Fibroblast of the conjunctiva (primary cell): ENCODE measurements at places on chromosomes 7 and 10.
A peak's percentile ranks its signal among the peaks of the same experiment; 100 is the strongest.

GRCh38 chr7:158702944-158703343 lies 1.7 kb downstream of the NCAPG2 start:
- DNase-seq: no peak

GRCh38 chr7:95687759-95688343 lies 84.5 kb upstream of the DYNC1I1 start:
- DNase-seq: no peak

DNA sequence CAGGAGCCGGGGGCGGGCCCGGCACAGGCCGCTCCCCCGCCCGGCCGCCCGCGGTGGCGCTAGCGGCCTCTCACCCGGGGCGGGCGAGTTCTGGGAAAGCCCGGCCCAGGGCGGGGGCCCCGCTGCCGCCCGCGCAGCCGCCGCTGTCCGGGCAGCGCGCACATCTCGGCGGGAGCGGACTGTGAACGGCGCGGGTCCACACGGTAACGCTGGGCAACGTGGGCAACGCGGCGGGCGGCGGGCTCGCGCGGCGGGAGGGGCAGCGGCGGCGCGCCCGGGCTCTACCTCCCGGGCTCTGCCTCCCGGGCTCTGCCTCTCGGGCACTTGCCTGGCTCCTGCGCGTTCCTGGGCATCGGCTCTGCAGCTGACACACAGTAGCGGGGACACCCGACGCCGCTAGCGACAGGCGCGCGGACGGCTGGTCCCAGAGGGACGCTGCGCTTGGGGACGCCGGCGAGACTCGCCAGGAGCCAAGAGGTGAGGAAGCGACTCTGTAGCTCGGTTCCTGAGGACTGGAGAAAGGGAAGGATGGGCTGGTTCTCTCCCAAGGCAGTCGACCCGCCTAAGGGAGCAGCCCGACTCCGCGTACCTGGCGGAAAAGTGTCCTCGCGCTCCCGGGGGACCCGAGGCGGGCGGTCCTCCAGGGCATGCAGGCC lies at the start of gene PLCE1:
Gene PLCE1, plus strand, starts transcription at position 150 of the 656 bp plus-strand sequence. CDS start 37,116 bp downstream, outside the sequence.
- no peak for DNase-seq

DNA sequence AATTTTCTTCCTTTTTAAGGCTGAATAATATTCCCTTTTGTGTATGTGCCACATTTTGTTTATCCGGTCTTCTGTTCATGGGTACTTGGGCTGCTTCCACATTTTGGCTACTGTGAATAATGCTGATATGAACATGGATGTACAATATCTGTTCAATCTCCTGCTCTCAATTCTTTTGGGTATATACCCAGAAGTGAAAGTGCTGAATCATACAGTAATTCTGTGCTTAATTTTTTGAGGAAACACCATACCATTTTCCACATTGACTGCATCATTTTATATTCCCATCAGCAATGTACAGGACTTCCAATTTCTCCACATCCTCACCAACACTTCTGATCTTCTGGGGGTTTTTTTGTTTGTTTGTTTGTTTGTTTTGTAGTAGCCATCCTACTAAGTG lies 135.0 kb upstream of the INHBA start:
- no peak for DNase-seq

- no peak for DNase-seq
Observed at GRCh38 chr7:22872096-22872807, 49.6 kb upstream of the TOMM7 start.

DNA sequence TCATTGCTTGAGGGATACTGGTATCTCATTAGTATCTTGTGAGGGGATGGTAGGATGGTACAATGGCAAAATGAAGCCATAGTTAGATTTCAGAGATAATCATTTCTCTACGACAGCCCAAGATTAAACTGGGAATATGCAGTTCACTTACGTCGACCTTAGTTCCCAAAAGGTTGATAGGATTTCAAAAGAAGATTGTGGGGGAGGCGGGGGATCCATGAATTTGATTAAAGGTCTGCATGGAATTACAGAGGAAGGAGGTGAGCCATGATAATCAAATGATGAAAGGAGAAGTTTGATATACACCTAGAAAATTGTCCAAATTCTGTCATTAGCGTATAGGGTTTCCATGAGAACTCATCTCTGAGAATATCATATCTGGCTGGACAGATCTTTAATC lies 206.6 kb downstream of the CELF2 start:
- DNase-seq: no peak

GRCh38 chr7:12423355-12423996 lies 19.8 kb upstream of the VWDE start:
- peak; percentile 38 for DNase-seq

DNA sequence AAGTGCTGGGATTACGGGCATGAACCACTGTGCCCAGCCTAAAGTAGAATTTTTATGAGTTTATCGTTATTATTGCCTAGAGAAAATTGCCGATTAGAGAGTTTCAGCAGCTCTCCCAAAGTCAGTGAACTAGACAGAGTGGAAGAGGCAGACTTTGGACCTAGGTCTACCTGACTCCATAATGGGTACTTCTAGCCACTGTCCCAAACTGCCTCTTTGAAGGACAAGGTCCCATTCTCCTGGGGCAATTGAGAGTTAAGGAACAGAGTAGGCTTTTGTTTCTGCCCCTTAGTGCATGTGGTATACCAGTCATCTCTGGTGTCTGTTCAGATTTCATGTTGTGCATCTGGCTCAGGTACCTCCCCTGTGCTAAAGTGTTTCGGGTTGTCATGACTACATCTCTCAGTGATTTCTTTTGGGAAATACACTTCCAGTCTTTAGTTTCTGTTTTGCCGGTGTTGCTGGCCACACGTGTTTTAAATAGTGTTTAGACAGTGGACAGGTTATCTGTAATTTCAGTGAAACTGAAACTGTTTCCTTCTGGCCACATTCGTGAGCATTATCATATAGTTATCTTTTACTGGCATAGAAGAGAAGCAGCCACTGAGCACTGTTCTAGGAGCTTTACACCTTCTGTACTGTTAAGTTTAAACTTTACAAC lies 4.7 kb downstream of the TMEM236 start:
- DNase-seq: no peak

GRCh38 chr7:140537750-140538482 lies 58.6 kb upstream of the MKRN1 start:
- DNase-seq: no peak

DNA sequence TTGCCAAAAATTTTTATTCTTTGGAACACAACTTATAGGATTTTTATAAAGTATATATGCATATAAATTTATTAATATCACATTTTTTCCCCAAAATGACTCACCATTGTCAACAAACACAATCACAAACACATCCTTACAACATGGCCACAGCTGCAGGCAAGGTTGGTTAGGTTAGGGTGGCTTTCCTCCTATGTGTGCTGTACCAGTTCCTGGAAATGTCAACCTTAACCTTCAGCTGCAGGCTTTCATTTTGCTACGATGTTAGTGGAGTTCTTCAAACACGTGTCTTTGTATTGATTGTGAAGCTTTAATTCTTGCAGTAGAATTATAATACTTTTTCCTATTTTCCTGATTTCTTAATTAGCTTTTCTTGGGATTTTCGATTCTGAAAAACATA lies 185.8 kb downstream of the PTEN start:
- no peak for DNase-seq

GRCh38 chr7:24829787-24830186 lies 72.5 kb upstream of the GSDME start:
- DNase-seq: no peak

GRCh38 chr10:11898372-11899066 lies 75.4 kb downstream of the PROSER2 start:
- DNase-seq: no peak

- DNase-seq: no peak
Observed at GRCh38 chr7:8965177-8965576, 531.8 kb downstream of the NXPH1 start.

DNA sequence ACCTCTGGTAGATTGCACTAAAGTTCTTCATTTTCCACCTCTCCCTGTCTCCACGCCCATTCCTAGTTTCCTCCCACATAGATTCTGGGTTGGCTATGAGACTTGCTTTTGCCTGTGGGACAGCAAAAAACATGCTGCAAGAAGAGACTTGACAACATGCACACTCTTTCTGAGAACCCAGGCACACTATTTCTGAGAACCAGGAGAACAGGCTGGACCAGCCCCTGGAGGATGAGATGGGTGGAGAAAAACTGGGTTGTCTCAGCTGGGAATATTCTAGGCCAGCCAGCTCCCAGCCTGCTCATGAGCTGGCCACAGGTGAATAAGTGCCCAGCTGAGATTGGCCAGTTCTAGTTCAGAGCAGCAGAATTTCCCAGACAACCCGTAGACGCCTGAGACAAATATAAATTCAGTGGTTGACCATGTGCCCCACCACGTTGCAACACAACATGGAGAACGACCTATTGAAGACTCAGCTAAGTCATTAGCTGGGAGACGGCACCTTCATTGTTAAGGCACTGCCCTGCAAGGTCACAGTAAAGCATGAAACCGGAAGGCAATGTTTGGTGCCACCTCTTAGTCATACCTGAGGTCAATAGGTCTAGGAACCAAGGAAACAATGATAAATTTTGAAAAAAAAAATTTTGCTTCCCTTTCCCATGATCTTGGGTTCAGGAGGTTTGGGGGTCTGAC lies 92.7 kb upstream of the AKR1E2 start:
- no peak for DNase-seq

GRCh38 chr7:70132852-70133690 lies 534.8 kb downstream of the AUTS2 start:
- no peak for DNase-seq
